ENCODE measurements at places on chromosomes 7 and 10. TPM values are rescaled to one million over a fixed set of nuclear protein-coding genes. Genes with fewer than 3 reads are reported as not detected.

WEE2 gene
- total RNA-seq, result not detected

ADIRF gene
- 19.1 TPM for total RNA-seq

HOXA10 gene
- total RNA-seq, result not detected

ITGA8 gene
- 1.4 TPM for total RNA-seq

ANKRD22 gene
- not detected for total RNA-seq

PDGFA gene
- 22.4 TPM for total RNA-seq

ZNF277 gene
- total RNA-seq, result 12.3 TPM

CYP2C9 gene
- not detected for total RNA-seq

OGDH gene
- 328 TPM for total RNA-seq

MIOS gene
- 73.1 TPM for total RNA-seq

FOXI2 gene
- not detected for total RNA-seq

SNX13 gene
- 46.8 TPM for total RNA-seq

COL28A1 gene
- total RNA-seq, result 6.3 TPM

C10orf105 gene
- total RNA-seq, result not detected

SPACDR gene
- not detected for total RNA-seq

KNDC1 gene
- not detected for total RNA-seq

NSUN6 gene
- total RNA-seq, result 3.1 TPM

FAM3C gene
- total RNA-seq, result 25.8 TPM

ST8SIA6 gene
- 1.2 TPM for total RNA-seq

ADK gene
- total RNA-seq, result 32.3 TPM

SVOPL gene
- not detected for total RNA-seq

TAS2R41 gene
- not detected for total RNA-seq

CLDN4 gene
- total RNA-seq, result 0.16 TPM

PBLD gene
- 1.8 TPM for total RNA-seq

NKX1-2 gene
- total RNA-seq, result not detected

SCART1 gene
- 1.8 TPM for total RNA-seq

EMX2 gene
- total RNA-seq, result 3.3 TPM

EVX1 gene
- not detected for total RNA-seq

MASTL gene
- 1.2 TPM for total RNA-seq

CLEC2L gene
- total RNA-seq, result 0.82 TPM

MARVELD1 gene
- total RNA-seq, result 3.3 TPM

ERVW-1 gene
- not detected for total RNA-seq

PLXDC2 gene
- total RNA-seq, result 8.7 TPM

ADRB1 gene
- 0.39 TPM for total RNA-seq

RNLS gene
- 9.2 TPM for total RNA-seq

ATOH7 gene
- not detected for total RNA-seq

LRRC17 gene
- total RNA-seq, result 3.6 TPM

GTF2IRD1 gene
- total RNA-seq, result 99.8 TPM

BPGM gene
- total RNA-seq, result 12.5 TPM

PLAU gene
- total RNA-seq, result 9.4 TPM

OR2A5 gene
- total RNA-seq, result not detected

ATRNL1 gene
- 7.1 TPM for total RNA-seq

TMEM196 gene
- not detected for total RNA-seq

SFXN2 gene
- 2.3 TPM for total RNA-seq

MSMB gene
- total RNA-seq, result not detected
